HT1080 (cell line): ENCODE measurements at places on chromosomes 12 and 14.
A peak's percentile ranks its signal among the peaks of the same experiment; 100 is the strongest.

- DNase-seq = no peak
Observed at GRCh38 chr14:41986083-41986645, 379.5 kb downstream of the LRFN5 start.

DNA sequence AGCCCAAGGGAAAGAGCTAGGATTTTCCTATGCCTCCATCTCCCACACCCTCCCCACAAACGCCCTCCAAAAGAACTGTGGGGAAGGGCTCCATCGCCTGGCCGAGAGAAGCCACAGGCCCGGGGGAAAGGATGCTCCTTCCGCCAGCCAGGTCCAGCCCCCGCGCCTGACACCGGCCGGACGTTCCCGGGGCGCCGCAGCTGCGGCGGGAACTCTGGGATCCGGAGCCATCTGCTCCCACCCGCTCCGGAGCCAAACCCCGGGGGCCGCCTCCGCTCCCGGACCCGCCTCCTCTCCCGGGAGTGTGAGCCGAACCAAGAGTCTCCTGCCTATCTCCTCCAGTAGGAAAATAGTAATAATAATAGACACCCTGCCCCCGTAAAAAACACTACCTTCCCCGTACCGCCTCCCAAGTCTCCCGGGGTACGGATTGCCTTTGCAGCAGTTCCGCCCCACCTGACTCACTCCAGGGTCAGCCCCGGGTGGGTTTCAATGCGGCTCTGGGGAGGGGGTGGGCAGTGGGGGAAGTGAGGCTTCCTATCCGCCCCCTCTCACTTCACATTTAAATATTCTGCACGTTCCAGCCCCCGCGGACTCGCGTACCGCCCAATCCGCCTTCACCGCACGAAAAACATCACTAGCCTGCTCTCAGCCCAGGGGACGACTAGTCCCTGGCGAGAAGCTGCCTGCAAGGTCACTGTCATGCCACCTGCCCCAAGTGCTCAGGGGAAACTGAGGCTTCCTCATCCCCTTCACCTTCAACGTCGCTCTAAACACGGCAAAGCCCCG lies 2.4 kb downstream of the AGAP2 start:
- peak; percentile 62 for DNase-seq

DNA sequence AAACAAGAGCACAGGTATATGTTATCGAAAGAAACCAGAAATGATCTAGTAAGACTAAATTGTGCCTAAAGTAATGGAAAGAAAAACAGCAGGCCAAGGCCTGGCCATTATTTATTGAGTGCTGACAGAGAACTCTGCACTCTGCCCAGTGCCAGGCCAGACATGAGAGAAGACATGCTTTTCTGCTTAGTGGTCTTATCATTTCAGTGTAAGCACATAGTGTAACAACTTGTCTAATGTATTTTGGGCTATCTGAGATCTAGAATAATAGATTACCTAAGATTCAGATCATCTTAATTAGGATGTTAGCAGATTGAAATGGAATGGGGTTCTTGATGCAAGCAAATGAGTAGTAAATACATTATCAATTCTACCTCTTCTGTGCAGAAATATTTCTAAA lies 278.3 kb downstream of the AKAP6 start:
- DNase-seq = no peak

- DNase-seq = no peak
Observed at GRCh38 chr12:106974511-106974910, 12.4 kb downstream of the MTERF2 start.

- DNase-seq = peak; percentile 51
Observed at GRCh38 chr12:66620026-66620425, 58.9 kb downstream of the GRIP1 start.

DNA sequence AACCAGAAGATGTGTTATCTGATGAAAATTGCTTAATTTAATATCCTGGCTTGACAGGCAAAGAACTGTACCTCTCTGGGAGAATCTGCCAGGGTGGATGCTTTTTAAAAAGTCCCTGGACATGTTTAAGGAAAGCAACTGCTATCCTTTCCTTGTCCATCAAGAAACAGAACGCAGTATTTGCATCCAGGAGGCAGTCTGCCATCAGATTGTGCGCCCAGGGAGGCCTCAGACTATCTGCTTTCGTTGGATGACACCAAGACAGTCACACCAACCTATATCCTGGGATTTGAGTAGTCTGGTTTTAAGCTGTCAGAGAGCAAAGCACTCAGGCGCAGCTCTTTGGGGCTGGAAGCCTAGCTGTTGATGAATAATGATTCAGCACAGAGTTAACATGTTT lies 121.9 kb downstream of the TBX5 start:
- no peak for DNase-seq

DNA sequence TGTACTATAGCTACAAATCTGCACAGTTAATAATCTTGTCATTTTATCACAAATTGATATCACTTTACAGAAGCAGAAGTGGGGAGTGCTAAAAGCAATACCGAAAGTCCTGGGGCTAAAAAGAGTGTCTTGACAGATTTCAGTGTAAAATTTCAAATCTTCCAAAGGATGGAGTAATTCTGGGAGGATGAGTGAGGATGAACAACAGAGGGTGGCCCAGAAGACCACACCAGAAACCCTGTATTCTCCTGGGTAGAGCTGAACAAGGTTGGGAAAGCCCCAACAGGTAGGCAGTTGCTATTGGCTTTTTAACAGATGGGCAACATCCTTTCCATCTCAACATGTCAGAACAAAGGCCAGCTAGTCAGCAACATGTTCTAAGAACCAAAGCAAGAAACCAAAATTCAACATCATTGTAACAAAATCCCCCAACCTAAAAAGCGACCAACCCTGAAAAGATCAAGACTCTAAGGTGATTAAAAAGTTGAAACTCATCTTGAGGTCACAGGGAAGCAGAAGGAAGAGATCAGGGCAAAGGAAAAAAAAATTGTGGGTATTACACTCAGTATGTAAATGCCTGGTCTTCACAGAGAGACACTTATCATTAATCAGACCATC lies 38.8 kb downstream of the CBX5 start:
- no peak for DNase-seq

- DNase-seq = no peak
Observed at GRCh38 chr12:66775871-66776270, 97.0 kb upstream of the GRIP1 start.

- no peak for DNase-seq
Observed at GRCh38 chr12:75874441-75874840, 157.1 kb downstream of the PHLDA1 start.

DNA sequence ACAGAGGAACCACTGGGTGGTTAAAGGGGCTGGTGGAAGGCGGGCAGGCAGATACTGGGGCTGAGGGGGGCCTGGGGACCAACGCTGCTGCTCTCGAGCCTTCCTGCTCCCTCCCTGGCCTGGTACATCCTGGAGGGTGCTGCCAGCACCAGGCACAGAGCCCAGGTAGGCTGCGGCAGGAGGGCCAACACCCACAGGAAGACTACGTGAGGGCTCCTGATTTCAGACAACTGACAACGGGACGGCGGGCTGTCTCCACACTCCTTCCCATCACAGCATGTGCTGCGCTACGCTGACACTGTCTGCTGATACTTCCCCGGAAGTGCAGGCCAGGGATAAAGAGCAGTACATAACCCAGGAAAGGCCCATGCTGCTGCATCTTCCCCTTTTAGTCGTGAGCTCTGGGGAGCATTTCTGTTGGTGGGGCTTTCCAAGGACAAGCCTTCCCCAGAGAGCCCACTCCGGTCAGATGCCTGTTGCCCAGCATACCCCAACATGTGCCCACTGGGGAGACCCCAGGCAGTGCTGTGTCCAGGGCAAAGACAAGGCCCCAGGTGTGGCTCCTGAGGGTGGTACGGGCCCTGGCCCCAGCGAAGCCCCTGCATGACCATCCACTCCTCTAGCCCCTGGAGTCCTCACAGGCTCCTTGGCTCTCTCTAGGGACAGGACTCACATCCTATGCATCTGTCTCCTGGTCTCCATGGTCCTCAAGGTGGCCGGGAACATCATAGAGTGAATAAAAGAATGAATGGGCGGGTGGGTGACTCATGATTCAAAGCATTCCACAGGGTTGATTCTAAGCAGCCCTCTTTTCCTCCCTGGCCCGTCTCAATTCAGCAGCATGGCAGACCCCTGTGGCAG lies 38.0 kb downstream of the CHGA start:
- DNase-seq = peak; percentile 82

GRCh38 chr12:29051221-29051620 lies 97.9 kb upstream of the FAR2 start:
- DNase-seq = no peak

- no peak for DNase-seq
Observed at GRCh38 chr12:24742378-24742777, 206.5 kb downstream of the BCAT1 start.

- DNase-seq = no peak
Observed at GRCh38 chr14:69572030-69572840, 2.4 kb downstream of the CCDC177 start.

DNA sequence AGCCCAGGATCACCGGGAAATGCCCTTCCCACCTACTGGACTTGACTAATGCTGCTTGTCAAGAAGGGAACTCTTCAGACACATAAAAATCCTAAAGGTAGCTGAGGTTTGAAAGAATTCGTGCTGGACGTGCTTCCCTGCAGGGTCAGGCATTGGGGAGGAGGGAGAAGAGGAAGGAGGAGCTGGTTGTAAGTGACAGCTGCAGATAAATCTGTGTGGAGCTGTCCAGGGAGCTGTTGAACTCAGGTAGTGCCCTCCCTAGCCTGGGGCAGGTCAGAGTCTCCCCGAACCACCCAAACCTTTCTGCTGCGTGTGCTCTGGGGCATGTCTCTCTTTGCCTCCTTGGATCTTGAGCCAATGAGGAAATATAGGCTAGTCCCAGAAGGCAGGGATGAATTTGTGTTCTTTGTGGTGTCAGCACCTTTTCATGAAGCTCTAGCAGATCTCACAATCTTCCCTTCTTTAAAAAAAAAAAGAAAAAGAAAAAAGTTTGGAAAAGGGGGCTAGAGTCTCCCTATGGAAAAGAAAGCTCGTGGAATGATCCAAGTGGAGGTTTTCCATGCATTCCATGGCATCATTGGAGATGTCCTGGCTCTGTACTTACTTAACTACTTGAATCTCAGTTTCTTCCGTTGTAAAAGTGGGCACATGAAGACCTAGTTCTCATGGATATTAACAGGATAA lies 23.6 kb upstream of the FOS start:
- DNase-seq = no peak

GRCh38 chr12:30813525-30814294 lies 59.0 kb upstream of the CAPRIN2 start:
- DNase-seq = no peak

DNA sequence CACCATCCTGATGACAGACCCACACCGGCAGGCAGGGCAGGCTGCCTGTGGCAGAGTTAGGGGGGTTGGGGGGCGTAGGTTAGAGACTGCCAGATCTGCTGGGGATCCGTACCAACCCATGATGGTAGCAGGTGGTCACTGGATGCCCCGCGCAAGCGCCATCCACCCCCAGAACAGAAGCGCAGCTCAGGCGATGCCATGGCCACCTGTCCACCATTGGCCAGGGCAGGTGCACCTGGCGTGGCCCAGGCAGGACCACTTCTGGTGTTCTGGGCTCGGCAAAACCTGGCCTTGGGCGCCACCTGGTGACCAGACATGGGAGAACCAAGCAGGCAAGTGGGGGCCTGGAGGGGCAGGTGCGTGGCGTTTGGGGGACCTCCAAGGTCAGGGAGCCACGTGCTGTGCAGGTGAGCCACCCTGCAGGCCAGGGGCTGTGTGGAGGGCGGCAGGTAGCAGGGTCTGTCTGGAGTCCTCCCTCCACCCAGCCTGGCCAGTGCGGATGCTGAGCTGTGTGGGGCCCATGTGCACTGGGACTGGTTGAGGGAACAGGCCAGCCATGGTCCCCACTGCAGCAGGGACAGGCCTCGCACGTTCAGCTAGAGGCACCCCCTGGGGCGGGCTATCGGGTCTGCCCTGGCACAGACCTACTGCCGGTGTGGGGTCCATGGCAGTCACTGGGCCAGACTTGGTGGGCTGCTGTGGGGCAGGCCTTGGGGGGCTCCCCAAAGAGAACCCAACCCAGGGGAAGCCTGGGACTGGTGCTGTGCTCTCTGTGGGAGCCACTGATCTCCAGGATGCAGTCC lies 15.6 kb downstream of the BAG5 start:
- peak; percentile 46 for DNase-seq

DNA sequence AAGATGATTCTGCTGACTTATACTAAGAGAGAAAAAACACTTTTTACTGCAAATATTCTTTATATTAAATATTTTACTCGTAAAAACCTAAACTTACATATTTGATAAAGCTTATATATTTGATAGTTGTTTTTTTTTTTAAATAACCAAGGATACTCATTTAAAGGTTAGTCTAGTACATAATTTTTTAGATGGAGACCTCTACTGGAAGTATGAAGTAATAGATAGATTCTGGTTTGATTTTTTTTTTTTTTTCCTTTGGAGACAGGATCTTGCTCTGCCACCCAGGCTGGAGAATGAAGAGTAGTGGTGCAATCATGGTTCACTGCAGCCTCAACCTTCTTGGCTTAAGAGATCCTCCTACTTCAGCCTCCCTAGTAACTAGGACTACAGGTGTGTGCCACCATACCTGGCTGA lies 16.4 kb downstream of the ARID2 start:
- peak; percentile 55 for DNase-seq

DNA sequence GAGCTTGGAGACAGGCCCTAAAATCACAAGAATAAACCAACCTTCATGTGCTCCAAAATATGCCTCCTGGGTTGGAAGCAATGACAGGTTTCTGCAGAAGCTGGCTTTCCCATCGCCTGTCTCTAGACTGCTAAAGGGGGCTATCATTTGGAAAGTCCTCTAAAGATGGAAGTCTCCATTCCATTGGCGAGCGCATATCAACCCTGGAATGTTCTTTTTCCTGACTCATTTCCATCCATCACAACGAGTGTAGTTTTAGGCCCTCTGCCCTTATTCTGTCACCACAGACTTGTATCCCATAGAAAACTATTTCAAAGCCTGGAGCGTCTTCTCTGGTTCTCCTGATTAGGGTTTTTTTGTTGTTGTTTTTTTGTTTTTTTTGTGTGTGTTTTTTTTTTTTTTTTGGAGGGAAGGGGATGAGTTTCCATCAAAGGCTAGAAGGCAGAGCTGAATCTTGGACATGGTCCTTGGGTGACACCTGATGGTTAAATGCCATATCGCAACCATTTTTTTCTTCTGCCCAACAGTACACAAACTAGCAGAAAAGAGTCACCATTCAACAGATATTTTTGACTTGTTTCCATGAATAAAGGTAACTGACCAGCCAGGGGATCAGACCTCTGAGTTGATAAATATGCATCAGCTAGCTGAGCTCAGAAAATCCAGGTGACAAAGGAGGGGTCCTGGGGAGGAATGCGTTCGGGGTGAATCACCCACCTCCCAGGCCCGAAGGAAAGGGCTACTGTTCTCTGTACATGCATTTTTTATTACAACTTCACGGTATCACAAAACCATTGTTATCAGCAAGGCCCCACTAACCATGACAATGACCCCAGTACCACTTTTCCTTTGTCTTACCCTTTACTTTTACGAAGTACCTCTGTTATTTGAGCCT lies 40.5 kb downstream of the KCNA5 start:
- peak; percentile 71 for DNase-seq
